ENCODE measurements at places on chromosomes 4 and X. TPM values are rescaled to one million over a fixed set of nuclear protein-coding genes. Genes with fewer than 3 reads are reported as not detected.

SPANXN4 gene
- not detected for total RNA-seq

- no peak for DNase-seq
These were observed 144.8 kb upstream of the PLAC1 start for GRCh38 chrX:134803060-134803459.

GRCh38 chr4:94669672-94670664 lies 87.8 kb upstream of the BMPR1B start:
- no peak for DNase-seq

DNA sequence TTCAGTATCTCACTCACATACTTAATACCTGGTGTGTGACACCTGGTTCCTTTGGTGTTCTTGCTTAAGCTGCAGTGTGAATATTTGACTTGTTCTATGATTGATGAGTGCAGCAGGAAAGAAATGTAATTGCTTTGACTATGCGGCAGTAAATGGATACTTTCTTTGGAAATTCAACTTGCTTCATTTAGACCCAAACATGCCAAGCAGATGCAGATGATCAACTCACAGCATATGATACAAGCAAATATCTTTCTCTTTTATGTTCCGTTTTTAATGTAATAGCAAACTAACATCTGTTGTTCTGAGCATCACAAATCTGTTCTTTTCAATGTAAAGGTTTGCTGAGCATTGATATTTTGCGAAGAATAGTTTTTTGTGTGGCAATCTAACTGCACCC lies 549.5 kb downstream of the C4orf33 start:
- DNase-seq = no peak

Data from activated naive CD8-positive, alpha-beta T cell treated with anti-CD3 and anti-CD28 coated beads for 36 hours (primary cell).